ENCODE measurements at places on chromosomes 1 and 21.
A peak's percentile ranks its signal among the peaks of the same experiment; 100 is the strongest.

GRCh38 chr1:176469450-176470010 lies 6.6 kb downstream of the PAPPA2 start:
- no peak for DNase-seq

DNA sequence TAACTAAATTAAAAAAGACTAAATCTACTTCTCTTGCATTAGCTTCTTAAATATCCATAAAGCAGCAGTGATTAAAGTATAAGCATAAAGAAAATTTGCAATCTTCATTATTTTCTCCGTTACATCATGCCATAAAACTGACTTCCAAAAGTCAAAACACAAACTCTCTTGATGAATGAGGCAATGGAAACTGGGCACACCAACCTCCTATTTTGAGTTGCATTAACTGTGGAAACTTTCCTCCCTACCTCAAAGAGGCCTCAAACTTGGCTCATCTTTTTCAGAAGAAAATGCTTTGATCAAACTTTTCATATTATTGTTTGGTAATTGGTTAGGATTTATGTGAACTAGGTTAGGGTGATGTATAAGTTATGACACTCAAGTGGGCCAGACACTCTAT lies 4.1 kb upstream of the BTG3 start:
- no peak for DNase-seq

- DNase-seq = no peak
Observed at GRCh38 chr21:44959376-44960091, 19.7 kb downstream of the SLX9 start.

DNA sequence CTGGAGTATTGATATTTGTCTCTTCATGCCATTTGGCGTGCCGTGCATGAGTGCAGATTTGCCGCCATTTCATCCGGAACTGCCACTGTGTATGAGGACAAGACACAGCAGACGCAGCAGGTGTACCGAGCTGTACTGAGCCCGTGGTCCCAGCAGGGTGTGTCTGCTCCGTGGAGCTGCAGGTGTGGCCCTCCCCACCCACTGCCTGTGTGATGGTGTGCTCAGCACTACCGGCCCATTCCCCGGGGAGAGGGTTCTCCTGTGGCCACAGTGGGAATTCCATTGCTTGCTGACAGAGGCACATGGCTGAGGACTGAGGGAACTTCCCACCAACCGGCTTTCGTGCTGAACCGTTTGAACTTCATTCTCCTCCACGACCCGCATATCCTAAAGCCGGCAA lies 34.3 kb upstream of the COL6A1 start:
- no peak for DNase-seq

GRCh38 chr1:198273748-198274295 lies 117.0 kb downstream of the NEK7 start:
- DNase-seq = no peak

- no peak for DNase-seq
Observed at GRCh38 chr1:235240960-235241359, 79.9 kb upstream of the RBM34 start.

DNA sequence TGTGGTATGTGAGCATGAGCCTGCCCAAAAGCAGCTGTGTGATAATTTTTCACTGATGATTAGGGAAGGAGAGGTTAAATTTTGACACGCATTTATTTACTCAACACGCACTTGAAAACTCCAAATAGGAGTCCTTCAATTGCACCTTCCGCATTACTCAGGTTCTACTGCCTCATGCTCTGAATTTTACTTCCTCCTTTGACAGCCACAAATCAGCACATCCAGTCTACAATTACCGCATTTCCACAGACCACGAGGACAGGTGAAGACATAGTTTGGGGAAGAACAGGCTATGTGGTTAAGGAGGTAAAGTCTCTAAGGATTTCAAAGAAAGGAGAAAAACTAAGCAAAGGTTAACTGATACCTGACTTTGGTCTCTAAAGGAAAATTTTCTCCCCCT lies 2.6 kb downstream of the CAPN8 start:
- DNase-seq = no peak

DNA sequence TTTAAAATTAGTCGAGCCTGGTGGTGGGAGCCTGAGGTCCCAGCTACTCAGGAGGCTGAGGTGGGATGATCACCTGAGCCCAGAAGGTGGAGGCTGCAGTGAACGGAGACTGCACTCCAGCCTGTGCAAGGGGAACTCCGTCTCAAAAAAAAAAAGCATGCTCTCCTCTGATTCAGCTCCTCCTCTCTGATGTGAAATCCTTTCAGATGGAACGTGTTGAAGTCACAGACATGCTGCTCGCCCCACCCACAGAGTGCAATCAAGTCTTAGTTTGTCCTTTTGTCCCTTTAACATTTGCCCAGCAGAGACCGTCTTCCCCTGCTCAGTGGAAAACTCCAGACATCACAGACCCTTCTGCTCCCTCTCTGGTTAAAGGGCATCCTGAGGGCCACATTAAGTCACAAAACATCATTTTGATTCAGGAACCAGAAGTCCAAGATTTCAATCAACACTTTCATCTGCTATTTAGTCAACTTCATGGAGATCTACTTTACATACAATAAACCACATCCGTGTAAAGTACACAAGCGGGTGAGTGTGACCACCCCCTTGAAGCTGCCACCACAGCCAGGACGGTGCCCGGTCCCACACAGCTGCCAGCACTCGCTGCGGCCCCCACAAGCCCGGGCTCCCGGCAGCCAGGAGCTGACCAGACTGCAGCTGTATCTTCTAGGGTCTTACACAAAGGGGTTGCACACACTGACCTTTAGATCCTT lies 18.9 kb upstream of the RNF223 start:
- no peak for DNase-seq

- no peak for DNase-seq
Observed at GRCh38 chr1:75035536-75035935, 98.7 kb upstream of the LHX8 start.

DNA sequence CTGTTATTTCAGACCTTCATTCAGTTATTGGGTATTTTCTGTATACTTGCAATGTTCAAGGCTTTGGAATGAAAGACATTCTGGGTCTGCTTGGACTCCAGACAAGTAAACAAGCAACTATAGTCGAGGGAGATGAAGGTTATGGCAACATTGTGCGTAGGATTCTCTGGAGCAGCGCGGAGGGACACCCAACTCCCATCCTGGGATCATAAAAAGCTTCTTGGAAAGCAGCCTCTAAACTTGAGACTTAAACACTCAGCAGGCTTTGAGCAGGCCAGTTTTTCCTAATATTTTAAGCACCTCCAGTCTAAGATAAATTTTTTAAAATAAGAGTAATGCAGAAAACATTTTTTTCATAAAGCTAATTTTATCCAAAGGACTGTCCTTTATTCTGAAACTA lies 7.6 kb upstream of the LYST start:
- no peak for DNase-seq

- peak; percentile 88 for DNase-seq
Observed at GRCh38 chr1:35718492-35719336, at the start of gene C1orf216. Gene C1orf216 (minus strand): TSS chr1:35718884. CDS start chr1:35716321, 2,563 bp downstream.

DNA sequence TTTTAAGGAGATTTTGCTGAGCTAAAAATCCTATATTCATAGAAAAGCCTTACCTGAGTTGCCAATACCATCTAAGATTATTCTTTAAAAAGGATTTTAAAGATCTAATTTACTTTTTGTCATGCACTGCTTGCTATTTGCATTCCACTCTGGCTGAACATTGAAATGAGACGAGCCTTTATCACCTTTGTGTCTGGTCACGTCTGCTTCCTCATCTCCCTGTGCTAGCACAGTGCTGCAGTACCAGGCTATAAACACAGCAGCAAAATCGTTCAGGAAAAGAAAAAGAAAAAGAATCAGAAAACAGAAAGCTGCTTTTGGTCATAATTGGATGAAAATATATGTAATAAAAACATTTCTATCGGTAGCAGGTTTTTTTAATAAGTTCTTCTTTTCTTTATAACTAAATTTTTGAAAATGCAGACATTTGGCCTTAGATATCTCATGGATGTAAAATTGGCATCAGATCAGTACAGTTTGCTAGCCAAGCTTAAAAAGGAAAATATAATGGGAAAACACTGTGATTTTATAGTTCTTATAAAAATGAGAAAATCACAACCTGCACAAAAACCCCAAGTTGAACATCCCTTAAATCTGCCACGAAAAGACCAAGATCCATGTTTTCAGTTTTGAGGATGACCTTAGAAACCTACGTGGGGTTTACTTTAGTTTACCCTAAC lies 735.7 kb upstream of the CXADR start:
- no peak for DNase-seq

DNA sequence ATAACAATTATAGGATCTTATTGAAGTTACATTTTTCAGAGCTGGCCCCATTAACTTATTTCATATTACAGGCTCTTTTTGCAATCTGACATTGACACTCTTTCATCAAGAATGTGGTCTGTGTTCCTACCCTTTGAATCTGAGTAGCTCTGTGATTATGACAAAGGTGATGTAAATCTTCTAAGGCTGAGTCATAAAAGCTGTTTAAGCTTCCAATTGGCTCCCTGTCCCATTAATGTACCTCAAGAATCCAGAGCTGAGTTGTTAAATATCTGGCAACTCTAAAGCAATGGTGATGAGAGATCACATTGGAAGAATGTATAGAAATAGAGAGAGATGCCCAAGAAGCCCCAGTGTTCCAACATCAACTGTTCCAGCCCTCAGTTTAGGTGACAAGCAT lies 178.5 kb upstream of the DEPDC1 start:
- no peak for DNase-seq

DNA sequence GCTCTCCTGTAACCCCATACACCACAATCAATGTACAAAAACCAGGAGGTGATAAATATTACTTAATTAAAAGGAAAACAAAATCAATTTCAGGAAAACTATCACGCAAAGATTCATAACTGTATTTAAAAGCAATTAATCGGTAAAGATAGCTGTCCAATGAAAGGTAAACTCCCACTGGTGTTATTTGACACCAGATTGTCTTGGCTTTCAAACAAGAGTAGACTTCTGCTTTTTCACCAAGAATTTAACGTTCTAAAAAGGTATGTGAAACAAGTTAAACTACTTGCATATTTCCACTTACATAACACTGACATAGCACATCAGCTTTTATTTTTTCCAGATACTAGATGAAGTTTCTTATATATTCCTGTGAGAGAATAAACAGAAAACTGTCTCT lies 3.5 kb downstream of the PLPP3 start:
- no peak for DNase-seq

GRCh38 chr1:71785000-71785399 lies 497.3 kb downstream of the NEGR1 start:
- DNase-seq = peak; percentile 40

GRCh38 chr1:30286241-30286987 lies 437.0 kb downstream of the MATN1 start:
- DNase-seq = peak; percentile 34

DNA sequence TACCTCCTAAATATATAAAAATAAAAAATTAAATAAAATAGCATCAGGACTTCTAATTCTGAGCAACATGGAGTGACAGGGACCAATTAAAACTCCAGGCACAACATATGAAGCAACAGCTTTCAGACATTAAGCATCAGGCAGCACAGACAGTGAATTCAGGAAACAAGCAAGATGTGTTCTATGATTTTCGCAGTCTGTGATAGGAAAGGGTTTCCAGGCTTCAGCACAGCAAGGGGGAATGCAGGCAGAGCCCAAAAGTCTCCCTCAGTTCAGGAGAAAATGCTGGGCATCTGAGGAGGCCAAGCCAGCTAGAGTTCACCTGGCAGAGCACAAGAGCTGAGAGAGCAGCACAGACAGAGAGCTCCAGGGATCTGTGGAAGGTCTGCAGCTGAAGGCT lies 22.2 kb upstream of the CTTNBP2NL start:
- no peak for DNase-seq

GRCh38 chr1:198942466-198942865 lies 303.6 kb downstream of the PTPRC start:
- DNase-seq = no peak

GRCh38 chr1:197933647-197934046 lies 16.5 kb downstream of the LHX9 start:
- no peak for DNase-seq

DNA sequence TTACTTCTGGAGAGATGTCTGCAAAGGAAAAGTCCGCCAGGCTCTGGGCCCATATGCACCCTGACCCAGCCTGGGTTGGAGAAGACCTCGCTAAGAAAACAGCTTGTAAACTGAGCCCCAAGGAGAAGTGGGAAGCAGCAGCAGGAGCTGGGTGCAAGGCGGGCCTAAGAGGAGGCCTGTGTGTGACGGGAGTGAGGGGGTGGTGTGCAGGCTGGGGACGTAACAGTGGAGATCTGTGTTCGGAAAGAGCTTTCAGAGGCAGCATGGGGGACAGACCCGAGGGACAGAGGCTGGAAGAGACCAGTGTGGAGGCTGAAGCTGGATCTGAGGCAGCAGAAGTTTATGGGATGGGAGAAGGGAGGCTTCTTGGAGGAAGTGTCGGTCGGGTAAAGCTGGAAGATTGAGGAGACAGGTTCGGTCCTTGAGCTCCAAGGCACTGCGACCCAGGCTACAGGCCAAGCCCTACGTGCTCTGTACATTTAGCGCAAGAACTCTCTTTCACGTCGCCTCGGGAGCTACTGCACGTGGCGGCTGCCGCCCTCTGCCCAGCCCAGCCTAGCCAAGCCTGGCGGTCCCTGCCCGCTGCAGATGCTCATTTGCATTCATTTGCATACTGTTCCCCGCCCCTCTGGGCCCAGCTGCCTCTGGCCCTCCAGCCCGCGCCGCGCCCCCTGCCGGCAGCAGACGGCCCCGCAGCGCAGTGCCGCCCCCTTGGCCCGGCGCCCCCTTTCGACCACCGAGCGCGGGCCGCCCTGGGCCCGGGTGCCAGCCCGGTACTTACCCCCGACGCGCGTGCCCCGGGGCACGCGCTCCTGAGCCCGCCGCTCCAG lies 6.3 kb downstream of the HPCA start:
- DNase-seq = peak; percentile 52

DNA sequence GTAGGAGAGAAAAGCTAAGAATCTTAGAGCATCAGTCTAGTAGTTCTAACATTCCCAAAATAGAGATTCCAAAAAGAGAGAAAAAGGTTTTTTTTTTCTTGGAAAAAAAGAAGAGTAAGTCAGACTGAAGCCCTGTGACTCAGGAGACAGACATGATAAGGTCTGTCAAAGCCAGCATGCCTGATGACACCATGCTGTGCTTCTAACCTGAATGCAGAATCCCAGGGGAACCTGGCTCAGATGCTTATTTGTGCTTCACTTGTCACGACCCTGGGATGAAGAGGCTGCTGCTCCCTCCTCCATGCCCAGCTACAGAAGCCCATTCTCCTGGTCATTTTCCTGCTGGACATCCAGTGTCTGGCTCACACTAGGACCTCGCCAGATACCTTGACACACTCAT lies 44.3 kb downstream of the ERICH3 start:
- no peak for DNase-seq

Data from right hindlimb (tissue), 1 donor.